ENCODE measurements at places on chromosomes 7 and 10.

DNA sequence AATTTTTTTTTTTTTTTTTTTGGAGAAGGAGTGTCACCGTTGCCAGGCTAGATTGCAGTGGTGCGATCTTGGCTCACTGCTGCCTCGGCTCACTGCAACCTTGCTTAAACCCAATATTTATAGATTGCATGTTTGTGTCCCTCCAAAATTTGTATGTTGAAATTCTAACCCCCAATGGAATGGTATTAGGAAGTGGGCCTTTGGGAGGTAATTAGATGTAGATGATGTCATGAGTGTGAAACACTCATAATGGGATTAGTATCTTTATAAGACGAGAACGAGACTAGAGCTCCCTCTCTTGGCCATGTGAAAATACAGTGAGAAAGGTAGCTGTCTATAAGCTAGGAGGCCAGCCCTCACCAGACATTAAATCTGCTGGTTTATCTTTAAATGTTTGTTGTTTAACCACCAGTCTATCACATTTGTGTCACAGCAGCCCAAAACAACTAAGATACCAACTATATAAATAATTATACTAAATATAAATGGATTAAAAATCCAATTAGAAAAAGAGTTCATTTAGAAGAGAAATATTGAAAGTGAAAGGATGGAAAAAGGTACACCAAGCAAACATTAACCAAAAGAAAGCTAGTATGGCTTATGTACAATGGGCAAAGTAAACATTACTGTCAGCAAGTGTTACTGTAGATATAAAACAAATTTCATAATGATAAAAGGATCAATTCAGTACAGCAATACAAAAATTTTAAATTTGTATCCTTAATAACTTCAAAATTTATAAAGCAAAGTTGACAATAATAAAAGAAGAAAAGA, 9.3 kb downstream of the TCAF1 start:
- peak; percentile 19 for DNase-seq

GRCh38 chr10:88545359-88545758, 37.8 kb downstream of the RNLS start:
- no peak for DNase-seq

DNA sequence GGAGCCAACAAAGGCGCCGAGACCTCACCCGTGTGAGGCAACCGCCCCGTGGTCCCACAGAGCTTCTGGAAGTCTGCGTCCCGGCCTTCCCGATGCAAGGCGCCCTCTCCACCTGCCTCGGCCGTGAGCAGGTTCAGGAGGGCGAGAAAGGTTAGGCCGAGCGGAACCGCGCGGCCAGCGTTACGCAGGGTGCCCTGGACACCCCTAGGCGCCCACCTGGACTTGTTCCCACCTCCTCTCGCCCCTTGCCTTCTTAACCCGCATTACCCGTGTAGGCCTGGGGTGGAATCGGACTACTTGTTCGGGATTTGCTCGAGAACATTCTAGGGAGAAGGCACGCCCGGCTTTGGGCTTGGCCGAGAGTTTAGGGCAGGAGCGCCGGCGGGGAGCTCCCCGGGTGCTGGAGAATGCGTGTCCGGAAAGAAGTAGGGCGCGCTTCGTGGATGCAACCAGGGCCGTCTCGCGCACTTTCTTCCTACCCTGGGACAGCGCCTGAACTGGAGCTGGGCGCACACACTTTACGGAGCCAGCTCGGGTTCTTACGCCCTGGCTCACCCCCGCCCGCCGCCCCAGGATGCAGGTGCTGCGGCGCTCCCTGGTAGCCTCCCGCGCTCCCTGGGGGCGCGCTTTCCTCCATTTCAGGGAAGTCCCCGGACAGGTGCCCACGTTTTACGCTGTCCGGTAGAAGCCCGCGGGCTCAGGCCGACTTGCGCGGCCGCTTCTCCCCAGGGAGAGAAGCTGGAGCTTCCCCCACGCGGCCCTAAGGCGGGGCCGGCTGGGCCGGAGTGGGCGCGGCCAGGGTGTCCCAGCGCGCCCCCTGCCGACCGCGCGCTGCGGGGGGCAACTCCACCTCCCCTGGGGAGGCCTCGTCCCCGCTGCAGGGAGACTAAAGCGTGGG, 74.5 kb downstream of the INSIG1 start:
- DNase-seq, result peak; percentile 51

GRCh38 chr7:128057909-128058308, 26.7 kb upstream of the LRRC4 start:
- no peak for DNase-seq
